ENCODE measurements at places on chromosomes 2 and 18. TPM values are rescaled to one million over a fixed set of nuclear protein-coding genes. Genes with fewer than 3 reads are reported as not detected.

GRCh38 chr2:120148669-120149068 lies 74.5 kb downstream of the TMEM185B start:
- no peak for DNase-seq

Gene PAX3
- total RNA-seq, result 15.7 TPM

Gene RNASEH1
- 68.2 TPM for total RNA-seq

- DNase-seq, result no peak
Observed at GRCh38 chr2:11298592-11298991, 45.8 kb downstream of the ROCK2 start.
